ENCODE measurements at places on chromosomes 1 and 21.

DNA sequence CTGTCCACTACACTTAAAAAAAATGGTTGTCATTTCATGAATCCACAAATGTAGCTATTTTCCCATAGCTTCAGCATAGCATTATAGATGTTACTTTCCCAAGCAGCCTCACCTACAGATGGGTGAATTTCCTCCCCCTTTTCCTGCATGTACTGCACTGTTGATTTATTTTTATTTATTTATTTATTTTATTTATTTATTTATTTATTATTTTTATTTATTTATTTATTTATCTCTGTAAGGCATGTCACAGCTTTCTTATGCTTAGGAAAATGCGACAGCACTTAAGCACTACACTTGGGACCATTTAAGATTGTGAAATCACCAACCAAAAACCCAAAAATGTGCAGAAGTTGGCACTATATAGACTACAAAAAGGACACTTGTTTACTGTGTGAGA, 4.9 kb downstream of the CD1A start:
- no peak for DNase-seq

GRCh38 chr1:167469280-167469965, 48.9 kb downstream of the CD247 start:
- no peak for DNase-seq

- no peak for DNase-seq
Measured at GRCh38 chr1:150429805-150430204, 57.4 kb upstream of the TARS2 start.

DNA sequence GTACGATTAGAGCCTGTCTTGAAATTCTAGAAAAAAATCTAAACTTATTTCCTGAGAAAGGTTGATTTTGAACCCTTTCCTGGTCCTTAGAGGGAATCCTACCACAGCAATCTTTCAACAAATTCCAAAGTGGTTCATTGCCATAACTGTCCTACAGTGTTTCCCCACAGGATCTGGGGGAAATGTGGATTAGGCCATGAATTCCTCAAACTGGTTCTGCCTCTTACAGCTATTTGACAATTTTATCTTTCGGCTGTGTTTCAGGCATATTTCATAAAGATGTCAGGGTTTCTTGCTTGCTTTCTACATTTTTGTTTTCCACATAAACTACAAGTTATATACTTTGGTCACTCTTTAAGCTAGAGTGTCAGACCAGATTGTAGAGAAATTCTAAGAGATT, 544 bp upstream of the ZP4 start:
- no peak for DNase-seq

DNA sequence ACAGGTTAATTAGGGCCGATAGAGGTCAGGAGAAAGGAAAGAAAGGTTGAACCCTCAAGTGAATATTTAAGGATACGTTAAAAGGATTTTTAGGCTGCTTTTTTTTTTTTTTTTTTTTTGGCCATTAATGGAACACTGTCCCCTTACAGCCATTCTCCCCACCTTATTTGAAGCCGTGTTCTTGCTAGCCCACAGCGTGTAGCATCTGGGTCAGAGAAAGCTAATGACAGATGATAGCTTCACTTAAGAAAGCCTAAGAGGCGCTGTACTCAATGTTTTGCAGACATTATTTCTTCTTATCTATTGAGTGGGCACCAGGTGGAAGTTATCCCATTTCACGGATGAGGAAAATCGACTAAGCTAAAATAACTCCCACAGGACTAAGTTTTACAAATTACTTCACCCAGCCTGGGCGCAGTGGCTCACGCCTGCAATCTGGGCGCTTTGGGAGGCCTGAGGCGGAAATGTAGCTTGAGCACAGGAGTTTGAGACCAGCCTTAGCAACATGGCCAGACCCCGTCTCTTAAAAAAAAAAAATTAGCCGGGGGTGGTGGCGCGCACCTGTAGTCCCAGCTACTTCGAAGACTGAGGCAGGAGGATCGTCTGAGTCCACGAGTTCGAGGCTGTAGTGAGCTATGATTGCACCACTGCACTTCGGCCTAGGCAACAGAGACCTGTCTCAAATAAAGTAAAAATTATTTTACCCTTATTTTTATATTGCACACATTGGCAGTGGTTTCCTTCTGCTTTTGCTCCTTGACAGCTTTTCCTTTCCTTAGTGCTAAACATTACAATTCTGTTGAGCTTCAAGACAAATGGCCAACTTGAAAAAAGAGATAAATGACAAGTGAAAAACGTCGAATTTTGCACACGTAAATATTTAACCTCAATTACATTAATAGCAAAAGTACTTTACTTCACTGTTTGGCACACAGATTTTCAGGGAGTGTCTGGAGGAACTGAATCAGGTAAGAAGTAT, 1.1 kb upstream of the PHTF1 start:
- DNase-seq: no peak

DNA sequence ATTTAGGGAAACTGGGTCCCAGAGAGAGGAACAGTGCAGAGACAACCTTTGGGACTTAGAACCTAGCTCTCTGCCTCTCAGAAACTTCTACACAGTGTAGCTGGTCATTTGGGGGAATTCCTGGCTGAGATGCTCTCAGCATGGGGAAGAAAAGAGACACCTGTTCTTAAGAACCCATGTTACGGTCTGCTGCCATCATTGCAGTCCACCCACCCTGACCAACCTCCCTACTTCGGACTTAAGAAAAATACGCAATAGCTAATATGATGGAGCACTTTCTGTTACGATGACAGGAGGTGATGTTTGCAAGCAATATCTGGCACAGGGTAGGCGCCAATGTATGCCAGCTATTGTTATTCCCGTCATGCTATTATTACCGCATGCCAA, 177.9 kb downstream of the IGSF21 start:
- no peak for DNase-seq

- no peak for DNase-seq
Measured at GRCh38 chr1:24743404-24744211, 1.6 kb upstream of the CLIC4 start.

Data from effector memory CD4-positive, alpha-beta T cell (primary cell).